Activated naive CD8-positive, alpha-beta T cell treated with anti-CD3 and anti-CD28 coated beads, Interleukin-2, amount 10 ng/mL, durations not matched to agents 7 days and 5 days (primary cell): ENCODE measurements at places on chromosomes 16 and 17.

- DNase-seq = no peak
Measured at GRCh38 chr16:68041783-68042182, 18.7 kb downstream of the DUS2 start.

- DNase-seq = no peak
Measured at GRCh38 chr16:1078579-1079021, 6.1 kb downstream of the SSTR5 start.

DNA sequence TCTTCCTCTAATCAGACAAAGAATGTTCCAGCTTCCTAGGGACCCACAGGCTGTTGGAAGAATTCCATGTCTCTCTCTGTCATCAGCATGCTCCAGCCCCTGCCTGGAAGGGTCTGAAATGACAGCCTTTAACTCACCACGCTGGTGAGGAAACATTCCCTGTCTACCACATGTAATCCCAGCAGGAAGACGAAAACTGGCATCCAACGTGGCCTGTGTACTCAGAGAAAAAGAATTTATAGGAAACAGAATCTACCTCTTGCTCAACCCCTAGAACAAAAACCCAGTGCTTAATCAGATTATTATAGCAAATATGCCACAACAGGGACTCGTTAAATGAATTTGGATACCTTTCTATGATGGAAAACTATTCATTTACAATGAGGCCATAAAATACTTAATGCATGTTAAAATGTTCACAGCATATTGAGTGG, 147.3 kb upstream of the FOXF1 start:
- DNase-seq = no peak

DNA sequence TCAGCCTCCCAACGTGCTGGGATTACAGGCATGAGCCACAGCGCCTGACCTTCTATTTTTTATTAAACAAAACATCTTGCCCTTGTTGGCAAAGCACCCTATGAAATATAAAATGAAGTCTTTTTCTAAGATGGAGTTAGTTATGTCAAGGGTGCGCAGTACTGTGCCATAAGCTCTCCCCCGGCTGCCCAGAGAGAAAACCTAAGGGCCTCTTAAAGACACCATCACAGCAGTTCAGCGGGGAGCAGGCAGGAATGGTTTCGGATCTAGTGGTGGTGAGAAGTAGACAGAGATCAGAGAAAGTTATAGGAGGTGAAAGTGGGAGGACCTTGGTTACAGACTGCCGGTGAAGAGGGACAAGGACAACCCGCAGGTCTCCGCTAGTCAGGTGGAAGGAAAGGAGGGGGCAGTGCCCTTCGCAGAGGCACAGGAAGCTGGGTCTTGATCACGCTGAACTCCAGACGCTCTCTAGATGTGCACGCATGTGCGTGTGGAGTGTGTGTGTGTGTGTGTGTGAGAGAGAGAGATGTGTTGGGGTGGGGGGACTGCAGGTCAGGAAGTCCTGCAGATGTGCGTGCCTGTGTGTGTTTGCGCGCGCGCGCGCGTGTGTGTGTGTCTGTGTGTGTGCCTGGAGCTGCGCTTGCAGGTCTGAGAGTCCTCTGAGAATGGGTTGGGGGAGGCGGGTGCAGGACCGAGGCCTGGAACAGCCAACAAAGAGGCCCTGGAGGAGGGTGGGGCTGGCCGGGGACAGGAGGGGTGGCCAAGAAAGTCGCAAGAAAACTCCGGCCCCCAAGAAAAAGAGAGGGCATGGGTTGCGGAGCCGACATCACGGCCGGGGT, 748 bp upstream of the CMTM3 start:
- peak; percentile 82 for DNase-seq

DNA sequence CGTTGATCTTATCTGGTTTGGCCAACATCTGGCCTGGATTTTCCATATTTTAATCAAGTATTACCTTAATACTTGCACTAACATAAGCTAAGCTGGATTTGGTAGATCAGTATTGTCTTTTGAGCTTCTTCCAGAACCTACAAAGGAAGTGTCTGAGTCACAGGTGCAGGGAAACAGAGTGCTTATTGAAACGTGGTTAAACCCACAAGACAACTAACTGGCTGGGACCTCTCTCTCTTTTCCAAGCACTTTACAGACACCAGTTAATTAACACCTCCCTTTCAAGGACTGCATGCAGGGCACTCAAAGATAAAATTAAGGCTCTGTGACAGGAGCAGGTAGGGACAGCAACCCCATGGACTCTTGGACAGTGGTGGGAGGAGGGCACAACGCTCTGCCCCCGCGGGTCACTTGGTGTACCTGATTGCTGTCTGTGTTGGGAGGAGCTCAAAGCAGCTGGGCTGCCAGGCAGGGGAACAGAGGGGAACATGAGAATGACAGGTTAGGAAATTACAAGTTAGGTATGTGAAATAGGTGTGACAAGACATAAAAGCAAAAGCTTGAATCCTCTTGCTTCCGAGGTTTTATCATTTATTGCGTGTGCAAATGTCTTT, 133.7 kb upstream of the MON1B start:
- no peak for DNase-seq

DNA sequence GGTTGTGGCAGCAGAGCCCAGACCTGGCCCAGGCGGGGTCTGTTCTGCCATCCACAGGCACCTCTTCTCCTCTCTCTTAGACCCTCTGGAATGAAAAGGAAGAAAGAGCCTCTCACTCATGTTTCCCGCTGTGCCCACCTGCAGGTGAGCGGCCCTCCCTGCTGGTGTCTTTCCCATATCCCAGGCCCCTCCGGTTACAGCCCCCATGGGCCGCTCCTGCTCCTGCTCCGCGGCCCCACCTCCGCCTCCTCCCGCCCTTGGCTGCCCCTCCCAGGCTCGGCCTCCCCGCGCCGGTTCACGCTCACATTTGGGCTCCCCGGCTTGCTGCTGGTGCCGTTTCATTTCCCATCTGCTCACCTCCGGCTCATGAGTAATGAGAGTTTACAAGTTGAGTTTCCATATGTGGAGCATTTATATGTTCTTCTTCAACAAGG, 98.7 kb upstream of the SDK2 start:
- DNase-seq = no peak

GRCh38 chr17:64003526-64004121, 5.5 kb downstream of the PRR29 start:
- peak; percentile 16 for DNase-seq

DNA sequence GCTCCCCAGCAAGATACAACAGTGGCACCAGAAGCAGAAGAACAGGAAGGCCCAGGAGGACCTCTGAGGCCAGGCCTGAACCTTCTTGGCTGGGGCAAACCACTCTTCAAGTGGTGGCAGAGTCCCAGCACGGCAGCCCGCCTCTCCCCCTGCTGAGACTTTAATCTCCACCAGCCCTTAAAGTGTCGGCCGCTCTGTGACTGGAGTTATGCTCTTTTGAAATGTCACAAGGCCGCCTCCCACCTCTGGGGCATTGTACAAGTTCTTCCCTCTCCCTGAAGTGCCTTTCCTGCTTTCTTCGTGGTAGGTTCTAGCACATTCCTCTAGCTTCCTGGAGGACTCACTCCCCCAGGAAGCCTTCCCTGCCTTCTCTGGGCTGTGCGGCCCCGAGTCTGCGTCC, 11.9 kb downstream of the CES3 start:
- no peak for DNase-seq

- no peak for DNase-seq
Measured at GRCh38 chr16:51759999-51760398, 608.9 kb upstream of the SALL1 start.

- no peak for DNase-seq
Measured at GRCh38 chr17:3894911-3895343, 2.1 kb upstream of the CAMKK1 start.

DNA sequence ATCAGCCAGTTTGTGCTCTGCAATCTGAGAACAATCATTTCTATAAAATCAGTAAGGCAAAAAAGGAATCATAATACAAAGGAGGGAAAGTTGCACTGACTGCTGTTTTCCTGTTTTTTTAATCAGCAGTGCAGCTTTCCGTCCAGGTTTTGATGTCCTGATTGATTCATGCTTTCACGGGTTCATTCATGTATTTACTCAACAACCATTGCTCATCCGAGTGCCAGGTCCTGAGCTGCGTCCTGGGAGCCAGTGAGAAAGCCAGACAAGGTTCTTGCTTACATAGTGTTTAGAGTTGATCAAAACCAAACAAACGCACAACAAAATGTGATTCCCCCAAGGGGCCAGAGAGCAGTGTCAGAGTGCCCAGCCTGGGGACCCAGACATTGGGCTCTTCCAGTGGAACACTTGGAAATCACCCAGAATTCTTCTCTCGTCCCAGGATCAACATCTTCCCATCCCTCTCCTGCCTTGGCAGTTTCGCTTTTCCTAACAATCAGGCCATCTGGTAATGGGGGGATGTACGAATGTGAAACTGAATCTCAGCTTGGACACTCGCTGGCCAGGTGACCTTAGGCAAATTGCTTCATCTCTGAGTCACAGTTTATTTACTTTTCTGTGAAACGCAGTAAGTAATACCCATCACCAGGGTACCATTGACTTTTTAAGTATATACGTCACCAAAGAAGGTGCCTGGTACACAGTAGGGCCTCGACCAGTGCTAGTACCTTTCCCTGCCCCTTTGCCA, 13.3 kb upstream of the C1QL1 start:
- DNase-seq = no peak

GRCh38 chr17:27349540-27350021, 55.7 kb downstream of the WSB1 start:
- DNase-seq = no peak

DNA sequence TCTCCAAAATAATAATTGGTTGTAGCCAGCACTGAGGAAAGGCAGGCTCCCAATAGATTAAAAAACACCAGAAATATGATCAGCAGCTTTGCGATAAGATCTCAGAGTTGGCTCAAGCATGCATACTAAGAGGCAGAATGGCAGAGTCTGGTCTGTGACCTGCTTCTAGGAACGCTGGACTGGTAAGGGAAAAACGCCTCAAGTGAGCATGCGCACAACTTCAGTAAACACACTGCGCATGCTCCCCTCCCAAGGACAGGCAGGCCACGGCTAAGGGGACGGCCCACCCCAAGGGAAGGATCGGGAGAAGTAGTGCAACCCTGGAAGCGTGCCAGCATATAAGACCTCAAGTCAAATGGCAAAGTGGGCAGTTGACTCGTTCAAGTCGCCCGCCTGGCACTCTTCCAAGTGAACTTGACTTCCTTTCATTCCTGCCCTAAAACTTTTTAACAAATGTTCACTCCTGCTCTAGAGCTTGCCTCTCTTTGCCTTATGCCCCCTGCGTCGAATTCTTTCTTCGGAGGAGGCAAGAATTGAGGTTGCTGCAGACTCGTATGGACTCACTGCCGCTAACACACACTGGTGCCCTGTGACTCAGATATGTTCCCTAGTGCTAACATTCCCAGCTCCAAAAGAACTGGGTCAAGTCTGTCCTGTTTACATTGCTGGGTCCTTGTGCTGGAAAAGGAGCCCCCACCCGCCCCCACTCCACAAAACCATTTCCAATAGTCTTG, 22.4 kb upstream of the PRM1 start:
- DNase-seq = no peak

- DNase-seq = no peak
Measured at GRCh38 chr17:5055543-5055942, 20.3 kb upstream of the SLC52A1 start.

DNA sequence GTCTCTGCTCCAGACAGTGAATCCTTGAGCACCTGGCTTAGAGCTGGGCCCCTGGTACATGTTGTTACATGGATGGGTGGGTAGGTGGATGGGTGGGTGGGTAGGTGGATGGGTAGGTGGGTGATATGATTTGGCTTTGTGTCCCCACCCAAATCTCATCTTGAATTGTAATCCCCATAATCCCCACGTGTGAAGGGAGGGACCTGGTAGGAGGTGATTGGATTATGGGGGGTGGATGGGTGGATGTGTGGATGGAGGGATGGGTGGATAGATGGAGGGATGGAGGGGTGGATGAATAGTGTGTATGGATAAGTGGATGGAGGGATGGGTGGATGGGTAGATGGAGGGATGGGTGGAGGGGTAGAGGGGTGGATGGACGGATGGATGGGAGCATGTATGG, 26.6 kb upstream of the NPTX1 start:
- DNase-seq = no peak

DNA sequence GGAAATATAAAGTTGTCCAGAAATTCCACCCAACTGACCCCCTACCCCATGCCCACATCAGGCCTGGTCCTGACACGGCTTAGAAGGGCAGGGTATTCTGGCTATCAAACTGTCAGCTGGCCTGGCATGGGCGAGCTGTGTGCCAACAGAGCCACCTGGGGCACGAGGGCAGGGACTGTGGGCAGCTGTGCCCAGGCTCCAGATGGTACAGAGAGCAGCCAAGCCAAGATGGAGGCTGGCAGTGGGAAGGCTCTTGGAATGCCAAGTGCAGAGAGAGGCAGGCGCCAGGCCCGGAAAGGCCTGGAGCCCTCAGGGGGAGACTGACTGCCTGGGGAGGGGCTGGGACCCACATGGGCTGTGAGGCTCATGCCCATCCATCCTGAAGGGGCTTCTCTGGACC, 24.3 kb upstream of the PHF12 start:
- DNase-seq = no peak
